Diencephalon (tissue), 1 donor: ENCODE measurements at places on chromosomes 16 and 17. TPM values are rescaled to one million over a fixed set of nuclear protein-coding genes. Genes with fewer than 3 reads are reported as not detected.

Gene TP53TG3
- not detected for total RNA-seq

Gene ELOB
- 158 TPM for total RNA-seq

Gene HBA1
- total RNA-seq: 1,158 TPM

Gene SPNS3
- total RNA-seq: 1.4 TPM

Gene IRX6
- 0.69 TPM for total RNA-seq
